ENCODE measurements at places on chromosomes 11 and 22.

- DNase-seq = no peak
Measured at GRCh38 chr22:42172773-42173172, 42.2 kb upstream of the CYP2D6 start.

DNA sequence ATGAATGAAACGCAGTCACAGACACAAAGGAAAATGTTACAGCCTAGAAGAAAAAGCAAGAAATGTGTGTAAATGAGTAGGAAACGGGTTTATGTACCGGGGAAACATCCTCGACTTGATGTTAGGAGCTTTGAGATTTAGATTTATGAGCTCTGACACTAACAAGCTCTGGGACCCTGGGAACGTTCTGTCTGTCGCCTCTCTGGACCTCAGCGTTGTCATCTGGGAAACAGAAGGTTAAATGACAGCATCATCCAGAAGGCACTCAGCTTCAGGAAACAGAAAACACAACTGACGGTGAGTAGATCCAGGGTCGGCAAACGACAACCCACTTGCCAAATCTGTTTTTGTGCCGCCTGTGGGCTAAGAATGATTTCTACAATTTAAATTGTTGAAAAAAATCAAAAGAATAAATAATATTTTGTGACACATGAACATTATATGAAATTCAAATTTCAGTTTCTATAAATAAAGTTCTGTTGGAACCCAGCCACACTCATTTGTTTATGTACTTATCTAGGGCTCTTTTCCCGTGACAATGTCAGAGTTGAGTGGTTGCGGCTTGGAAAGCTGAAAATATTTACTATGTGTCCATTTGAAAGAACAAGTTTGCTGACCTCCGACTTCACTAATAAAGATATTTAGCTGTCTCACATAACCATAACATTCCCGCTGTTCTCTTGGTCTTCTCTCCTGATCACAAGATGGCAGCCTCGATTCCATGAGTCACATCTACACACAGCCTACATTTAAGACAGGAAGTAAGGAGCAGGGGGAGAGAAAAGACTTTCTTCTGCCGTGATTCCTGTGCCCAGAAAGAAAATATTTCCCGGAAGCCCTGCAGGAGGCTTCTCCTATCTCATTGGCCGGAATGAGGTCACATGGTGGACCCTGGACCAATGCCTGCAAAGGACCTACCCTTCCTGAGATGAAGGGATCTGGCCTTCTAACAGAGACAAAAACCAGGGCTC, 47.1 kb upstream of the SYT13 start:
- DNase-seq = no peak

DNA sequence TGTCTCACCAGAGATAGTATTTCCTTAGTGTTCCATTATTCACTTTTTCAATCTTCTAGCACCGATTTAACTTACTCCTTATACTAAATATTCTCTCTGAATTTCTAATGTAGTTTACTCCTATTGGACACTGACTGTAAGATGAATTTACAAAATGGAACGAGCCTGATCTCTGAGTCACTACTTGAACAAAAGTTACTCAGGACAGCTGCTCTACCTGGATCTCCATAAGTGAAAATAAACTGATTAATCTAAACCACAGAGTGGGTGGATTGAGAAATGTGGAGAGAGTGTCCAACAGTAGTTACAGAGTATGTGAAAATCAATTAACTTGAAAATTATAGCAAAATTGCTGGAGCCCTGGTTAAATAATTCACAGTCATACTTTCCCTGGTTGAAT, 141.7 kb upstream of the CHORDC1 start:
- no peak for DNase-seq

- DNase-seq = no peak
Measured at GRCh38 chr22:47051441-47052071, 289.1 kb downstream of the TBC1D22A start.

- no peak for DNase-seq
Measured at GRCh38 chr22:50687829-50688228, 15.2 kb downstream of the SHANK3 start.

DNA sequence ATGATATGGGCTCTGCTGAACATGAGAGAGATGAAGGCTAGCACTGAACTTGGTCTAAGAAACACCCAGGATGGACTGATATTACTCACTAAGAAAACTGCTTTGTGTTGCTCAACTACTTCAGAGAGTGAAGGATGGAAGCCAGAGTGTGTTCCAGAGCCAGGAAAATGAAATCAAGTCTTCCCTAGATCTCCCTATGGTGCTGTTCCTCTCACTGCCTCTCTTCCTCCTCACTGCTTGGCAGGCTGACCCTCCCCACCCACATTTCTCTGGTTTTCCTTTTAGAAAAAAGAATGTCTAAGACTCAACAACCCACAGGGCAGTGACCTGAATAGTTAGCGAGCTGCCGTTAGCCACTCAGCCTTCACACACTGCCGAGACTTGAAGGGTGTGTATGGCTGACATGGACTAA, 65.6 kb downstream of the CCDC81 start:
- no peak for DNase-seq
